ENCODE measurements at places on chromosomes 7 and 10.

DNA sequence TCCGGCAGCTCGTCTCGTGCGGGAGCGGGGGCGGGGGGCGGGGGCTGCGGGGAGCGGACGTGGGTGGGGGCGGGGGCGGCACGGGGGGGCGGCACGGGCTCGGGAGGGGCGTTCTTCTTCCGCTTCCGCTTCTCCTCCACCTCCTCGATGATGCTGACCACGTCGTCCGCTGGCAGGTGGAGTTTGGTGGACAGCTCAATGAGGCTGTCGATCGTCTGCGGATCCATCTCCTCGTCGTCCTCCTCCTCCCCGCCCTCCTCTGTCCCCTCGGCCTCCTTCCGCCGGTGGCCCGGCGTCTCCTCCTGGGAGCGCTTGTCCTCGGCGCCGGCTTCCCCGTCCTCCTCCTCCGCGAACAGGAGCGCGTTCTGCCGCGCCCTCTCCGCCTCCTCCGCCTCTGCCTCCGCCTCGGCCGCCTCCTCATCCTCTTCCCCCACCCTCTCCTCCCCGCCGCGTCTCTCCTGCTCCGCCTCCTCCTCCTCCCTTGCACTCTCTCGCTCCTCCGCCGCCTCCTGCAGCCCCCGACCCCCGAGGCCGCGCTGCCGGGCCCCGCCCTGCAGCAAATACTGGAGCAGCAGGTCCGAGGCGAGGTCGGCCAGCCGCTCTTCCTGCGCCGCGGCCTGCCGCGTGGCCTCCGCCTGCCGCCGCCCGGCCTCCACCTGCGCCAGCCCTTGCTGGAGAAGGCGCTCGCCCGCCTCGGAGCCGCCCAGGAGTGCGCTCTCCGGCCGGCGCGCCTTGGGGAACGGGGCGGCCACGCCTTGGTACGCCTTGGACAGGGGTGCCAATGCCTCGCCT is 1.9 kb downstream of the VGF start:
- peak; percentile 40 for DNase-seq

GRCh38 chr7:98256431-98256830 is 4.4 kb upstream of the TECPR1 start:
- DNase-seq: no peak

GRCh38 chr10:119316729-119317097 is 109.3 kb downstream of the GRK5 start:
- DNase-seq: no peak

GRCh38 chr7:18535810-18536415 is 40.4 kb downstream of the HDAC9 start:
- DNase-seq: no peak

DNA sequence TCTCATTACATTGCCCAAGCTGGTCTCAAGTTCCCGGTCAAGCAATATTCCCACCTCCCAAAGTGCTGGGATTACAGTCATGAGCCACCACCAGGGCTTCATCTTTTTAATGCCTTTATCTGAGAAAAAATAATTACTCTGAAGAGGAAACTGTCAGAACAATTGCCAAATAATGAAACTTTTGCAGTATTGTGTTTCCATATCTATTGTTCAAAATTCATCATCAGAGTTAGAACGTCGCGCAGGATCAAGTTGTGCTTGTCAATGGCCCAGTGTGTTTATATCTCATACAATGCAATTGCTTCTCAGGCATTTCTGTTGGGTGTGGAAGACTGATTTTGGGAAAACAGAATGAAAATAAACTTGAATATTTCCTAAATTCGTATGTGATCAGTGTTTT is 143.1 kb downstream of the ARID5B start:
- no peak for DNase-seq

DNA sequence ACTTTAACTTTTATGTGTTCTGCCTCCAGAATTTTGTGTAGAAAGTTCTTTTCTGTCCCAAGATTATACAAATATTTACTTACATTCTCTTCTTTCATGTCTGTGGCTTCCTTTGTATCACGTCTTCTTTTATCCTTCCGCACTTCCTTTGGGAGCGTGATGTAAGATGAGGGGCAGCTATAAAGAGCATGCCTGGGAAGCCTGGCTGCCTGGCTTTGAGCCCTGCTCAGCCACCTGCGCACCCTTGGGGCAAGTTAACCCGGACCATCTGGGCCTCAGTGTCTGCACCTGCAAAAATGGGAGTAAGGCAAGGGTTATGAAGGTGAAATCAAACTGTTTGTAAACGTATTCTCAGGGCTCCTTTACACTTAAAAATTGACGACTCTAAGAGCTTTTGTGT is 25.2 kb downstream of the PALD1 start:
- DNase-seq: no peak

DNA sequence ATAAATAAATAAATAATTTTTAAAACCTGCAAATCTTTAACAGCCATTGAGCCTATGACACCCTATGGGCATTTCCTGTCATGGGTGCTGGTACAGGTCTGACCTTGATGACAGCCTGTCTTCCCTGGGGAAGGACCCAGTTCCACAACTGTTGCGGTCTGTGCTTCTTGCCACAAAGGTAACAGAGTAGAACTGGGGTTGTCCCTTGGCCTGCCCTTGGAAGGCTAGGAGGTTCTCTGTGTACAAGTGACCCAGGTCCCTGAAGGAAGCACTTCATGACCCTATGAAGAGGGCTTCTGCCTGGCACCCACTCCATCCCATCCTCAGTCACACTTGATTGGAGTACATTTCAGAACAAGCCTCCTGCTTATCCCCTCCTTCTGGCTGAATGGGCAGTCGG is 66.9 kb downstream of the OGDH start:
- DNase-seq: no peak

- DNase-seq: no peak
Measured at GRCh38 chr7:102445674-102446071, 12.3 kb downstream of the ORAI2 start.

GRCh38 chr7:84722086-84722485 is 464.8 kb downstream of the SEMA3D start:
- no peak for DNase-seq

- DNase-seq: no peak
Measured at GRCh38 chr7:49522111-49522510, 251.3 kb upstream of the VWC2 start.

DNA sequence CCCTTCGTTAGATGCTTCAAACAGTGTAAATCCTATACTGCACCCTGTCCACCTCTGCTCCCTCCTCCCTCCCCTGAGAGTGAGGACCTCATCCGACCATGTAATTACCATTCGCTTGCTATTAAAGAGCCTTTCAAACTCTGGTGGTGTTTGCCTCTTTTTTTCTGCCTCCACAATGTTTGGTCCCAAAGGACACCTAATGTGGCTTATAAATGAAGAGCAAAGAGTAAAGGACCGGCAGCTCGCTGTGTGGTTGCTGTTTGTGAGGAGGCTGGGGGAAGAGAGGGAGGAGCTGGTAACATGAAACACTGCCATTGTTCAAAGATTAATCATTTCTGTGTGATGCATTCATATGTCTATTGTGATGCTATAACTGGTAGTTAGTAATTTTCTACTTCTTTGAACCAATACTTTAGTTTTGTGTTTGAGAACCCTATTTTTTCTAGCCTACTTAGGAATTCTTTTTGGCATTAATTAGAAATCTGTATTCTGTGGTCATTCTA is 27.9 kb downstream of the MTURN start:
- DNase-seq: no peak

- no peak for DNase-seq
Measured at GRCh38 chr7:68381731-68382130, 1216.5 kb upstream of the AUTS2 start.

GRCh38 chr10:88347597-88348304 is 235.4 kb downstream of the RNLS start:
- DNase-seq: no peak

DNA sequence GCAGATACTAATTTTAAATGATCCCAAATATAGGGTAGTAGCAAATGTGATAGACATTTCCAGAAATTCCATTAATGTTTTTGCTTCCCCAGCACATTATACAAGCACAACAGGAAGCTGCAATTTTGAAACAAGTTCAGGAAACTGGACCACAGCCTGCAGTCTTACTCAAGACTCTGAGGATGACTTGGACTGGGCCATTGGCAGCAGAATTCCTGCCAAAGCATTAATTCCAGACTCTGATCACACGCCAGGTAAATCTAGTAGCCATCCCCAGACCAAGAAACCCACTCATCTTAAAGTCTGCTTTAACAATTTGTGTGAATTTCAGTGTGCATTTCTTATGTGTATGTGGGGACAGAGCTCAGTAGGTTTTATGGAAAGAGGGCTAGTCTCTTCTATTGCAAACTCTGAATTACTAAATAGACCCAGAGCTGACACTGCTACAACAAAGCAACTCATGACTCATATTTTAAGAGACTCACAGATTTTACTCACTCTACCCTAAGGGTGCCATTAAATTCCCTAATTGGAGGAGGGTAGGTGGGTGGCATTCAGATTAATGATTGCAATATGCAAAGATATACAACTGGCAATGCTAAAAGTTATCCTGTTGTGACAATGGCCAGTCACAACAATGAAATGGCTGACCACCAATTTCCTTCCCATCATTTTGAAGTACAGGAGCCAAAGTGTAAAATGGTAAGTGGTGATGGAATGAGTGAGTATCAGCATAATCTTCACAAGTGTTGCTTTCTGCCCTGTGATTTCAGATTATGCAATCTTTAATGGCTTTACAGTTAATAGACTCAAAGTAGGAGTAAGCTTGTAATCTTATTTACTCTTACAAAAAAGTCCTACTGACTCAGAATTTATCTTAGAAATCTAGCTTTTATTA is 317.6 kb upstream of the PLXDC2 start:
- no peak for DNase-seq

DNA sequence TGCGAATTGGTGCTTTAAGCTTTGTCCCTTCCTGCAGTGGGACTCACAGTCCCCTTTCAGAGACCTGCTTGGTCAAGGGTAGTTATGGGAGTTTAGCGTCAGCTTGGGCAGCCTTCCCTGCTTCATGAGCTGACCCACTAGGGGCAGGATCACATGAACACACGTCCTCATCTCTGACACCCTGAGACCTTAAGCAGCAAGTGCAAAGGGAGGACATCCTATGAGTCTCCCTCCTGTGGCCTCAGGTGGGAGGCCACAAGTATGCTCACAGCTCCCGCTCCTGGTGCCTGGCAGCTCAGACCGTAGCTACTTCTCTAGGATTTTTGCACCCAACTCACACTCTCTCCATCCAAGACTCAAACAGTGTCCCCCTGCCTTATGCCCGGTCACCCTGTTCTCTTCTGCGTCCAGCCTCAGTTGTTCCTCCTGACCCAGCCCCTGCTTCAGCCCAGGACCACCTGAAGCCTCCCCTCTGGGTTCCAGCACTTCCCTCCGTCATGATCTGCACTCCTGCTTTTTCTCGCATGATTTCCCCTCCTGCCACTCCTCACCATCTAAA is 136.6 kb upstream of the FAM20C start:
- DNase-seq: no peak

GRCh38 chr10:29691564-29692072 is 56.8 kb upstream of the SVIL start:
- no peak for DNase-seq

- DNase-seq: no peak
Measured at GRCh38 chr10:23614483-23614882, 175.6 kb downstream of the OTUD1 start.

DNA sequence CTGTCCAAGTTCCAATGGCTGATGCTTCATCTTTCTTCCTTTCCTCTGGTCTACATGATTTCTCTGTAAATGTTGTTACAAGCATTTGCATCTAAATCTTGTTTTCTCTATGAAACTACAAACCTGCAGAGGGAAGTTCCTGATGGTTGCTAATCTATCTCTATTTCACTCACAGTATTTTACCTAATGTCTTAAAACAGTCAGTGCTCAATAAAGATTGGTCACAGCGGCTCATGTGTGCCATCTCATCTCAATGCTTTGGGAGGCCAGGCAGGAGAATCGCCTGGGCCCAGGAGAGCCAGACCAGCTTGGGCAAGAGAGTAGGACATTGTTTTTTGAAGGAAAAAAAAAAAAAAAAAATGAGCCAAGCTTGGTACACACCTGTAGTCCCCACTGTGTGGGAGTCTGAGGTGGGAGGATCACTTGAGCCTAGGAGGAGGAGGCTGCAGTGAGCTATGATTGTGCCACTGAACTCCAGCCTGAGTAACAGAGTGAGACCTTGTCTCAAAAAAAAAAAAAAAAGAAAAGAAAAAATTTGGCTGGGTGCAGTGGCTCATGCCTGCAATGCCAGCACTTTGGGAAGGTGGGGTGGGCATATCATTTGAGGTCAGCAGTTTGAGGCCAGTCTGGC is 71.3 kb upstream of the ARMC3 start:
- no peak for DNase-seq

- no peak for DNase-seq
Measured at GRCh38 chr10:117130346-117130745, 7.7 kb downstream of the VAX1 start.

DNA sequence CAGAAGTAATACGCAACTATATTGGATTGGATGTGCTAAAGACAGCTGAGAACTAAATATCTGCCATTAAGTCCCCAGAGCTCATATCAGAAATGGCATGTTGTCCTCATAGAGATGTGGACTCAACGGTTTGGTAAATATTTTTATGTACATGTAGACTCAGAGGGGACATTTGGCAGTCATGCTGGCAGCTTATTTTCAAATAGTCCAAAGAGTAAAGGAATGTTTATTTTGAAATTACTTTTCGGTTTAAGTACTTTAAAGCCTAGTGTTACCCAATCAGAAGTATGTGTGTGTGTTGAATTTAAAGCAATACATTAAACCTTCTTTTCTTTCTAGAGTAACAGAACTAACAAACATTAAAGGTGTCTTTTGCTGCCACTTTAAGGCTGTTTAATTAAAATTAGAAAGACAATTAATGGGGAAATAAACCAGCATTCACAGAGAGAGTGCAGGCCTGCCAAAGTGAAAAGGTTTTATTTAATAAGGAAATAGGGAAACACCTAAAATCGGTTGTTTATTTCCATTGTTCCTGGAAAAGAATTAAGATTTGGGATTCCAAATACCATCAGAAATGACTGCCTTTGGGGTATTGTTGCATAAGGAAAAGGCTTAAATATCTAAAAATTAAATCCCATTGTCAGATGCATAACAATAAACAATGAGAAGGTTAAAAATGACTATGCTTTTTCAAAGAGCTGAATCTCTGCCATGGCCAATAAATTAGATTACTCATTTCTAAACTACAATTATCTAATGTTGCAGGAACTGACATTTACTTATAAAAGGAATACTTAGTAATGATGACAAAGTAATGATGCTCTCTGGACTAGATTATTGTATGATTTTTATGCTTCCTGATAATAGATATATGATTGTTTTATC is 113.4 kb upstream of the AHR start:
- no peak for DNase-seq

- no peak for DNase-seq
Measured at GRCh38 chr7:48691788-48692187, 232.6 kb upstream of the CDC14C start.

- DNase-seq: no peak
Measured at GRCh38 chr7:47570649-47571050, 11.3 kb downstream of the TNS3 start.

- no peak for DNase-seq
Measured at GRCh38 chr7:139232904-139233303, 1.9 kb downstream of the UBN2 start.

- no peak for DNase-seq
Measured at GRCh38 chr7:45389073-45389872, 184.9 kb upstream of the ADCY1 start.

DNA sequence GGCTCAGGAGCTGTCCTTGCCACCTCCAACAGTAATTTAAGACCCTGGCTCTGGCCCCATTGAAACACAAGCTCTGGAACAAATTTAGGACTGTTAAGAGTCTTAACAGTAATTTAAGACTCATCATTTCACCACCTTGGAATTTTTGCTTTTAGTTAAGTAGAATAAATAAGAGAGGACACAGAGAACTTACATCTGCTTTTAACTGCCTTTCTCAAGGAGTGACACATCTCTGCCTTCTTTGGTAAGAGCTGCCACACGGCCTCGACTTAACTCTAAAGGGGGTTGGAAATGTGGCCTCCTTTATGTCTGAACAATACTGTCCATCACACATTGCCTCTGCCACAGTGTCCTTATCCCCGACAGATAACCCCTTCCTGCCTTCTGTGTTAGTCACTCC is 77.9 kb downstream of the HERPUD2 start:
- no peak for DNase-seq
